ENCODE measurements at places on chromosomes 4 and X. TPM values are rescaled to one million over a fixed set of nuclear protein-coding genes. Genes with fewer than 3 reads are reported as not detected.

DNA sequence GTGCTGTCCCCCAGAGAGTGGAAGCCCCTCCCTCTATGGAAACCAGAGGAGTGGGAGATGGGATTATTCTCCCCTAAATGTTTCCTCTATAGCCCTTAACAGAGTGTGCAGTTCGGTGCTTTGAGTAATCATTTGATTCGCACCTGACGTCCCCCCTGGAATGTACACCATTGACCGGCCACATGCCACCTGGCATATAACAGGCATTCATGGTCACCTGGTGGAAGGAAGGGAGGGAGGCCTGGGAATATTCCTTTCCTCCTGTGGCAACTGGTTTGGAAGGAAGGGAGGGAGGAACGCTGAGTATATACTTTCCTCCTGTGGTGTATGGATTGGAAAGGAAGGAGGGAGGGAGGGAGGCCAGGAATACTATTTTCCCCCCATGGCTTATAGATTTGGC is 77.2 kb downstream of the CRMP1 start:
- no peaks in the 10 kb centered on the region for H3K4me1 ChIP-seq
- H3K27me3 ChIP-seq, result no peaks in the 10 kb centered on the region
- no peak for DNase-seq
- H3K36me3 ChIP-seq, result peaks cover 34% of the 10 kb centered on the region

- no peaks in the 10 kb centered on the region for H3K27me3 ChIP-seq
- H3K36me3 ChIP-seq, result no peaks in the 10 kb centered on the region
- no peaks in the 10 kb centered on the region for H3K4me1 ChIP-seq
- no peak overlapping the region for H3K27ac ChIP-seq
Observed at GRCh38 chrX:12113321-12113720, 25.0 kb upstream of the FRMPD4 start.

DNA sequence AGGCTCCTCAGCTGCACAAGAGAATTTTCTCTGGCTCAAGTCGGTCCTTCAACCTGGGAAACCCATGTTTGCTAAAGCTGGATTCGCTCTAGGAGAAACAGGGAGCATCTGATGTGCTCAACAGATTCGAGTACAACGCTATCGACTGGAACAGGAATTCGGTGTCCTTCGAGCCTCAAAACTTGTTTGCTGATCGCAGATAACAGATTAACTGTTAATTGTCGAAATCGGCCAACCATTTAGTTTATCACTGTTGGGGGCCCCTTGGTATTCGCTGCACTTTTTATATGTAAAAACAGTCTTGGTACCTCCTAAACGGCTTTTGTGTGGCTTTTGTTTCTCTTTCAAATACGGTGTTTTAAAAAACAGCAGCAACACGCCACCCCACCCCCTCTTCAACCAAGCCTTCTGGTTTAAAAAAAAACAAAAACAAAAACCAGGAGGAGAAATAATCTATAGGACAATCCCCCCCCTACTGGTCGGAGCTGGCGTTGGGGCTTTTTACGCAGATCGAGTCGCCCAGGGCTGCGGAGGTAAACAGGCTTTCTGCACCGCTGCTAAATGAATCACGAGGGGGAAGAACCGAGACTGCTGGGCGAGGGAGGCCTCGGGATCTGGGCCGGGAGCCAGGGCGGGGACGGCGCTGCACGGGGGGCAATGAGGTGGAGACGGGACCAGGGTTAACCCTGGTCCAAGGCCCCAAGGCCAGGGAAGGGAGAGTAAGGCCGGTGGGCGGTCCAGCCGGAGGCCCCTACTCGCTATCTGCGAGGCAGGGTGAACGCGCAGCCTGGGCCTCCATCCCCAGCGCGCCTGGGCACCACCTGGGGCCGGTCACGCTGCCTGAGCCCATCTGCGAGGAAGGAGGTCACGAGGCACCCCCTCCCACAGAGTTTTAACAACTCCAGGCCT is 71.7 kb upstream of the BCOR start:
- peak overlapping the region; percentile 23 for H3K27ac ChIP-seq
- DNase-seq, result no peak
- H3K27me3 ChIP-seq, result no peaks in the 10 kb centered on the region
- no peak overlapping the region for H3K4me3 ChIP-seq
- no peaks in the 10 kb centered on the region for H3K36me3 ChIP-seq

The CWH43 gene
- total RNA-seq, result not detected

- H3K36me3 ChIP-seq, result no peaks in the 10 kb centered on the region
- no peak overlapping the region for H3K27ac ChIP-seq
- no peak for DNase-seq
- no peak overlapping the region for H3K4me3 ChIP-seq
Observed at GRCh38 chr4:95857761-95858160, 17.9 kb downstream of the PDHA2 start.

DNA sequence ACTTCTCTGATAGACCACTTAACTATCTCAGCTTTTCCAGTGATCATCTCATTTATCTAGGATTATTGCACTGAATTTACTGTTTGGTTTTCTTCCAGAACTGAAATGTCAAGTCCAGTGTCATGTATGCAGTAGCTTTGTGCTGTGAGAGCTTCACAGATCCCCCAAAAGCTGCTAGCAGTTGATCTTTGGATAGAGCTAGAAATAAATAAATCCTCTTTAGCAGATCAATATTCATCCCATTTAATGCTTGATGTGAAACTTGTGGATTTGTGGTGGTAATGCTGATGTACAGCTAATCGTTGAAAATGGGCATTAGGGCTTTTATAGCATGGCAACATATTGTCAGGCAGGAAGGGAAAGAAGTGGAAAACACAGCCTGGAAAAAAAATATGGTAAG is 509.6 kb upstream of the FAM241A start:
- H3K36me3 ChIP-seq, result no peaks in the 10 kb centered on the region
- H3K4me1 ChIP-seq, result no peaks in the 10 kb centered on the region
- peaks cover 21% of the 10 kb centered on the region for H3K27me3 ChIP-seq
- no peak overlapping the region for H3K27ac ChIP-seq
- no peak for DNase-seq

GRCh38 chr4:117134386-117134785 is 49.0 kb upstream of the TRAM1L1 start:
- H3K4me1 ChIP-seq, result no peaks in the 10 kb centered on the region
- no peak for DNase-seq
- no peak overlapping the region for H3K4me3 ChIP-seq
- no peak overlapping the region for H3K27ac ChIP-seq
- no peaks in the 10 kb centered on the region for H3K27me3 ChIP-seq

GRCh38 chrX:124018023-124018422 is 56.5 kb downstream of the STAG2 start:
- no peak for DNase-seq
- H3K36me3 ChIP-seq, result no peaks in the 10 kb centered on the region
- H3K27me3 ChIP-seq, result no peaks in the 10 kb centered on the region
- no peak overlapping the region for H3K4me3 ChIP-seq
- peaks cover 32% of the 10 kb centered on the region for H3K4me1 ChIP-seq

DNA sequence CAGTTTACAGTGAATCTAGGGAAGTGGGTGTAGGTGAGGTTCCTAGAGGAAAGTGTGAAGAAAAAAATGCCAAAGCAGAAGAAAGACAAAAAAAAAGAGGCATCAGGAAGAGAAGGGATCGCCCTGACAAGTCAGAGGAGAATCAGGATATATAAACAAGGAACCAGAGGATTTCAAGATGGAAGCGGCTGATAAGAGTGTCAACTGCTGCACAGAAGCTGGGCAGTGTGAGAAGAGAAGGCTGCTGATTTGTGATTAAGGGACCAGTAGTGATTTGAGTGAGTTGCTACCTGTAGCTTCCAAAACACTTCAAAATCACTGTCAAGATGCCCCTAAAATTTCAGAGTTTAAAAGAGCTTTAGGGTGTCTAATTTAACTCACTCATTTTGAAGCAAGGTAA is 258.2 kb downstream of the PPP3CA start:
- H3K4me3 ChIP-seq, result no peak overlapping the region
- no peaks in the 10 kb centered on the region for H3K27me3 ChIP-seq
- H3K4me1 ChIP-seq, result no peaks in the 10 kb centered on the region
- DNase-seq, result no peak
- H3K27ac ChIP-seq, result no peak overlapping the region
- peaks cover 15% of the 10 kb centered on the region for H3K36me3 ChIP-seq

The SMIM10L2A gene
- total RNA-seq, result 0.82 TPM

DNA sequence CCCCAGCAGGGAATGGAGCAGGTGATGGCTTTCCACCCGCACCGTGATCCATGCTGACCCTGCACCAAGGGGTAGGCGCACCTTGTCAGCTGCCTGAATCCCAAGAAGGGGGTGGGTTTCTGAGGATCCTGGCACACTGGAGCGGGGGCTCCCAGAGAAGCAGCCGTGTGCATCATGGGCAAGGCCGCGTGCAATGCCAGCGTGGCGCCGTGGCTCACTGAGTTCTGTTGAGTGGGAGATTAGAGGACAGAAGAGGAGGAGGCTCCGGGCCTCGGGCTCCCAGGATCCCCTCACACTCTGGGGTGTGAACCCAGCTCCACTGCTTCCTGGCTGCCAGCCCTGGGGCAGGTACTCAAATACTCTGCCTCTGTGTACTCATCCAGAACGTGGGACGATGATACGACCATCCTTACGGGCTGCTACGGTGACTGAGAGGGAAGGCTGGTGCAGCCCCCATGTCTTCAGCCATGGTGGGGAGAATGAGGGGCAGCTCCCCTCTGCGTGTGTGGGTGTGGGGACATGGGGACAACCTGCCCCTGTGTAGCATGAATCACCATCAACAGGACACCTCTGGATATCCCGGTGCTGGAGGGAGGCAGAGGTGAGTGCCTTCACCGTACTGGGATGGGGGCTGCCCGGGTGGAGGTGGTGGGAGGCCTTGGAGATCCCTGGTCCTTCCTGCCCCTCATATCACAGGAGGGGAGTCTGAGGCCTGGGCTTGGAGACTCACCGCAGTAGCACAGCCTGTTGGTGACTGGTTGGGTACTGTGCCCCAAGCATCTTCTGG is 52.6 kb downstream of the CPZ start:
- no peaks in the 10 kb centered on the region for H3K36me3 ChIP-seq
- H3K27me3 ChIP-seq, result peaks cover 99% of the 10 kb centered on the region
- no peak for DNase-seq
- no peak overlapping the region for H3K27ac ChIP-seq

GRCh38 chr4:162347842-162348213 is 184.0 kb upstream of the FSTL5 start:
- no peaks in the 10 kb centered on the region for H3K27me3 ChIP-seq
- peak; percentile 53 for DNase-seq
- H3K27ac ChIP-seq, result peak overlapping the region; percentile 75
- H3K4me1 ChIP-seq, result peaks cover 35% of the 10 kb centered on the region
- peak overlapping the region; percentile 37 for H3K4me3 ChIP-seq
- H3K36me3 ChIP-seq, result no peaks in the 10 kb centered on the region

DNA sequence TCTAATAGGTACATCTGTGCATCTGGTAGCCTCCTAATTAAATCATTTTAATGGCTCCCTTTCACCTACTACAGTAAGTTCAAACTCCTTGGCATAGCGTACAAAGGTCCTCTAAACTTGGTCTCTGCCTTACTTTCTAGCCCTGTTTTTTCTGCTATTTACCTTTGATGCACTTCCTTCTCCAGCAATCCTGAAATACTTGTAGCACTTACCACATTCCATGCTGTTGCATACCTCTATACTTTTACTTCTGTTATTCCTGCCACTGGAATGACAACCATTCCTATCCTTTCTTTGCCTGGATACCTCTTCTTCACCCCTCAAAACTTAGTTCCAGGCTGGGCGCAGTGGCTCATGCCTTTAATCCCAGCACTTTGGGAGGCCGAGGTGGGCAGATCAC is 56.6 kb upstream of the LHFPL1 start:
- H3K36me3 ChIP-seq, result no peaks in the 10 kb centered on the region
- no peaks in the 10 kb centered on the region for H3K4me1 ChIP-seq
- H3K27me3 ChIP-seq, result no peaks in the 10 kb centered on the region
- no peak overlapping the region for H3K4me3 ChIP-seq

DNA sequence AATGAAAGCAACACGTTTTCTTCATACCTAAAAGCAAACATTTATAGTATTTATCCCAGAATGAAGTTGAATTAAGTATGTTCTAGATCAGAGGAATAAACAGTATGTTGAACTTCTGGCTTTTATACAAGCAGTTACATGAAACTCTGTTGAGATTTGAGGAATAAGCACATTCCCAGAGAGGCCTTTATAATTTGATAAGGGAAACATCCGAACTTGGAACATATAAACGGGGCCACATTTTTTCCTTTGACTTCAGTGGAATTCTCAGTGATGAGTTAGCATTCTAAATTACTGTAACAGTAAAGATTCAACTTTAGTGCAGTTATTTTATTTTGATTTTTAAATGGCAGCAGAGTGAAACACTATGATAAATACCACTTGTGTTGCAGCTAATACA is 119.5 kb downstream of the GLRA3 start:
- no peak for DNase-seq
- no peak overlapping the region for H3K4me3 ChIP-seq
- H3K4me1 ChIP-seq, result no peaks in the 10 kb centered on the region
- H3K36me3 ChIP-seq, result no peaks in the 10 kb centered on the region
- no peaks in the 10 kb centered on the region for H3K27me3 ChIP-seq

- DNase-seq, result no peak
- no peak overlapping the region for H3K4me3 ChIP-seq
- no peaks in the 10 kb centered on the region for H3K36me3 ChIP-seq
- H3K27me3 ChIP-seq, result no peaks in the 10 kb centered on the region
- no peak overlapping the region for H3K27ac ChIP-seq
Observed at GRCh38 chrX:27186671-27187070, 276.5 kb downstream of the PPP4R3C start.

DNA sequence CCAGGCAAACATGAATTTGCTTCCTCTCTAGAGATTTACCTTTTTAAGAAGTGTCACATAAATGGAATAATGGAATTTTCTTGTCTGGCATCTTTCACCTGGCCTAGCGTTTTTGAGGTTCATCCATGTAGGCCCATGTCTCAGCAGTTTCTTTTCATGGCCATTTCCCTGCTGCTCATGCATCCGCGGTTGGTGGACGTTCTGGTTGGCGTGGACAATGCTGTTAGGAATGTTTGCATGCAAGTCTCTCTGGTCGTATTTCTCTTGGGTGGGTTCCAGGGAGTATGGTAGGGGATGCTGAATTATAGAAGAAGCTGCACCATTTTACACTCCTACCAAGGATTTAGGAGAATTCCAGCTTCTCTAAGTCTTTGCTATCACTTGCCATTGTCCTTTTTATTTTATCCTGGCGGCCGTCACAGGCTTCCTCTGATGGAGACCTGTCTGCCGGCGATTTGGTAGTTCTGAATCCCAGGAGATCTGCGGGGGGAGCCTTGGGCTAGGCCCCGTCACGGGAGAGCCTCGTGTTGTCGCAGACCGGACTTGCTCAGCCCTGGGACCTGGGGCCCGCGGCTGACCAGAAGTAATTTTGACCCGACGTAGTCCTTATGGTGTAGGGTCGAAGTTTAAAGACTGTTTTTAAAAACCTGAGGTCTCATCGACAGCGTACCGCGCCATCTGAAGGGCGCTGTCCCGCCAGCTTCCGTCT is 56.9 kb upstream of the TADA2B start:
- H3K27ac ChIP-seq, result peak overlapping the region; percentile 98
- no peaks in the 10 kb centered on the region for H3K36me3 ChIP-seq
- peak; percentile 42 for DNase-seq

GRCh38 chr4:165079476-165079875 is 25.8 kb downstream of the TRIM75 start:
- H3K36me3 ChIP-seq, result peaks cover 46% of the 10 kb centered on the region
- H3K4me3 ChIP-seq, result no peak overlapping the region
- no peaks in the 10 kb centered on the region for H3K27me3 ChIP-seq
- DNase-seq, result peak; percentile 43

DNA sequence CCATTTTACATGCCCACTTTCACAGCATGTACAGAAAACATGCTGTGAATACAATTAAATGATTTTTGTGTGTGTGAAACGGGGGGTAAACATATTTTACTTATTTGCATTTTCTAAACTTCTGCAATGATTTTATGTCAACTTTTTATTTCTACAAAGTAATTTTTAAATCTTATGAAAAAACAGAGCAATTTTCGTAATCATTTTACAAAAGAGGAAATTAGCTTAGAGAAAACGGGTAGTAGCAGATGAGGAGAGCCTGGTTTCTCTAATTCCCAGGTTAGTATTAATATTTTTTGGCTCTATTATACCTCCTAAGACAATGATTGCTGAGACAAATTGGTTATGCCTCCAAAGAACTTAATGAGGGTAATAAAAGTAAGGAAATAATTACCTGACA is 3.2 kb downstream of the TKTL2 start:
- DNase-seq, result no peak
- H3K27me3 ChIP-seq, result no peaks in the 10 kb centered on the region
- no peak overlapping the region for H3K27ac ChIP-seq
- no peaks in the 10 kb centered on the region for H3K4me1 ChIP-seq
